ENCODE measurements at places on chromosomes 2 and 18.
A peak's percentile ranks its signal among the peaks of the same experiment; 100 is the strongest.

GRCh38 chr18:75215663-75216062, 5.1 kb downstream of the TSHZ1 start:
- DNase-seq: no peak

GRCh38 chr18:55544014-55544413, 44.0 kb downstream of the TCF4 start:
- DNase-seq: no peak

DNA sequence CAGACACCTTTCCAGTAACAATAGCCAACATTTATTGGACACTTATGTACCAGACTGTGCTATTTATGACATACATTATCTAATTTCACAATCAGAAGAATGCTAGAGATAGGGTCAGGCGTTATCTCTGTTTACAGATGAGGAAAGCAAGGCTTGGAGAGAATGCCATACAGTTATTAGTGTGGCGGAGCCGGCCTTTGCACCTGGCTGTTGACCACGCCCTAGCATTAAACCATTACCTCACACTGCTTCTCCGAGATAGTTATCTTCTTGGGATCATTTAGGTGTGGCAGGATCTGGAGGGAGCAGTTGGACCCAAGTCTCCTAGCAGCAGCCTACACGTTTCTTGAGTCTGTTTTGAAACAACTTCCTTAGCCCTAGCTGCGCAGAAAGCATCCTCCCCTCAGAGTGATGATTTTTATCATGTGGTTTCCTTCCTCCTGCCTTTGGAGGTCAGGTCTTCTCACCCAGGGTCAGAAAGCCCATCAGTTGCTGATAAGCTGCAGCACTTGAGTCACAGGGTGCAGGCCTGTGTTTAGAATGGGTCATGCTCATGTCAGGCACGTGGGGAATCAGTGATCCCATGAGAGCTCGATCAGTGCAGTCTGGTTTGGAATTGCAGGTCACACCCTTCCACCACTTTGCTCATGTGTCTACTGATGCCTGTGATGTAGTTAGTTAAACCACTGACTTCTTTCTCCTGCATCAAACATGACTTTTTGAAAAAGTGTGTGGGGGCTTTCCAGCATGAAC, 118.2 kb downstream of the SPTBN1 start:
- DNase-seq: no peak

GRCh38 chr2:216371721-216372702, at the start of gene MARCHF4:
Gene MARCHF4, minus strand, starts transcription at chr2:216372483. Its CDS starts 2,223 bp downstream, at chr2:216370260.
- peak; percentile 52 for DNase-seq

DNA sequence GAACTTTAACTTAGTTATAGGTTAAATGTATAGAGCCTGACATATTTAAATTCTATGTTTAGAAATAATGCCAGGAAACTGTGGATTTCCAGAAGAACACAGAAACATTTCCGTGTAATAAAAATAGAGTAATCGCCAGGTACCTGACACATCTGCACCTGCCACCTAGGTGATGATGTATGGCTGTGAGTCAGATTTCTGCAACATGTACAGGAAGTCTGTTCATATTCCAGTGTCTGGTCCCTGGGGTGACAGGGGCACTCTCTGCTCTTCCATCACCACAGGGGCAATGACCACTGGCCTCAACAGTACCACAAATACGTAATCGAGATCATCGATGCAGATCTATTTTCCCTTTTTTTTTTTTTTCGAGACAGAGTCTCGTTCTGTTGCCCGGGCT, 101.1 kb upstream of the LPIN2 start:
- no peak for DNase-seq

DNA sequence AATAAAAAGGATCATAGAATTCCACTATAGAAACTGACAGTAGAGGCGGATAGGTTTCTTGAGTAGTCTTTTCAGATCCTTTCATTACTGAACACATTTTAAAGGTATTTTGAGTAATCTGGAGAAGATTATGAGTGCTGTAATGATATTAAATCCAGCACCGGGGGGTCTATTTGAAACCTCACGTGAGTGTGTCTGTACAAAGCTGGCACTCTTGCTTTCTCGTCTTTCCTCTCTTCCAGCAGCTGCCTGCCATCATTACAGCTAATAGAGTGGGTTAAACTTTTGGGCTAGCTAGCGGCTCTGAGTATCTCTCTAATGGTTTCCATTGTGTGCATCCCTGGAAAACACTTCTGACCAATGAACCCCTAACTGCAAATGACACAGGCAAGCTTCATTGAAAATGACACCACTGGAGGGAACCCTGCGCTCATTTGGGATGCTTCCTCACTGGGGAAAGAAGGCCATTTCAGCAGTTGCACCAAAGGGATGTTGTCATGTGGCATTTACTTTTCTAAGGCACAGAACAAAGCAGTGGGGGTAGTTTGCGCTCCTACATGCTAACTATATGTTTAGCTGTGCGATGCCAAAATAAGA, 101.0 kb downstream of the HRH4 start:
- DNase-seq: no peak

GRCh38 chr2:173132531-173132930, 56.9 kb downstream of the MAP3K20 start:
- no peak for DNase-seq

DNA sequence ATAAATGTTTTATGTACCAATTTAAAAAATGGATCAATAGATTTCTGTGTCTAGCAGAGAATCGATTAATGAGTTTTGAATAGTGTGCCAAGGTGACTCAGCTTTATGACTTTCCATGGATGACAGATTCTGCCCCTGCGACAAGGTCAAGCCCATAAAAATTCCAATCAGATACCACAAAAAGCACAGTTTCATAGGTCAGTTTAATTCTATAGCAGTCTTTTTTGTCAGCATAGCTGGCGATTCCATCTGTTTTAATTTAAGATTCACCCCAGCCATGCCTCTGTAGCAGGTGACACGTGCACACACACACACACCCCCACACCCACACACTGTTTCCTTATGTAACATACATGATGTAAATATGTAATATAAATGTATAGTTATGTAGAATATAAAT, 28.9 kb downstream of the RAB31 start:
- no peak for DNase-seq

GRCh38 chr18:77137851-77138250, 5.3 kb upstream of the MBP start:
- no peak for DNase-seq

DNA sequence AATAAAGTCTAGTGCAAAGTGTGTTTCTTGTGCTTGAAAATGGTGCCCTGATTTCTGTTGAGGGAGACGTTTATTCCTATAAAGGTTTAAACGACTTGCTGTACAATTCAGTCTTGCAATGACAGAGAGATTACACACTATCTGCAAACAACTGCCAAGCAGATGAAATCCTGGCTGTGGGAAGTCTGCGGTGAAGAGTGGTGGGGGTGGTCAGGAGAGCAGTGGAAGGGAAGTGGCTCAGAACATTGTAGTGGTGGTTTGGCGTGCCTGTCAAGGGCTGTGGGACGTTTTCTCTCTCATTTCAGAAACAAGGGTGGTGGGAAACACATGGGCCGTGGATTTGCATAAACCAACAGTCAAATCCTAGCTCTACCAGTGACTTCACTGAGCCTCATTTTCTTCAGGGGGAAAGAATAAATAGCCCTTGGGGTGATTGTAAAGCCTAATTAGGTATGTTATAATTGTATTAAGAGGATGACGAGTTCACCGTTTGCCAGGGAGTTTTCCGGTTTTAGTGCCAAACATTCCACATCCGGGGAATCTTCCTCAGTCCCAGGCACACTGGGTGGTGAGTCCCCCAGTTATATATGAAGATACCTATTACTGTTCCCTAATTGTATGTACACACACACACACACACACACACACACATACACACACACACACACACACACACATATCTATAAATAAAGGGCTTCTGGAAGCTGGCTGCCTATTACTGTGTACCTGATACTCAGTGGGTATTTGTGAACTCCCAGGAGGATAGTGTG, 115.0 kb downstream of the SPTBN1 start:
- peak; percentile 93 for DNase-seq

DNA sequence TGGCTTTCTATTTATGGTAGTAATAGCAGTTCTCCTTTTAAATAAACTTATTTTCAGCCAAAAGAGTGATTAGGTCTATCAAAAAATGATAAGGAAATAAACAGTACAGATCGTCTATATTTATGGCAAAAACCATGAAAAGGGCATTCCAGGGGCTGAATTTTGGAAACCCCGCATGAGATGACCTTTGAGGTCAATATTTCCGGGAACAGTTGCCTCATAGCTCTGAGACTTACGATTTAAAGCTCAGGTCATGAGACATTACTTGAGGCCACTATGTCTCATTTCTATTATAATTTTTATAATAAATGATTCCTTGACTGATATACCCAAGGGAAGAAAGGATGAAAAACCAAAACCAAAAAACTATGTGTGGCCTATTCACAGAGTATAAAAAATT, 101.1 kb downstream of the LDLRAD4 start:
- DNase-seq: no peak

GRCh38 chr2:101828257-101828656, 130.8 kb downstream of the MAP4K4 start:
- DNase-seq: no peak

- DNase-seq: no peak
Measured at GRCh38 chr2:241902357-241902991, 32.9 kb downstream of the RTP5 start.

DNA sequence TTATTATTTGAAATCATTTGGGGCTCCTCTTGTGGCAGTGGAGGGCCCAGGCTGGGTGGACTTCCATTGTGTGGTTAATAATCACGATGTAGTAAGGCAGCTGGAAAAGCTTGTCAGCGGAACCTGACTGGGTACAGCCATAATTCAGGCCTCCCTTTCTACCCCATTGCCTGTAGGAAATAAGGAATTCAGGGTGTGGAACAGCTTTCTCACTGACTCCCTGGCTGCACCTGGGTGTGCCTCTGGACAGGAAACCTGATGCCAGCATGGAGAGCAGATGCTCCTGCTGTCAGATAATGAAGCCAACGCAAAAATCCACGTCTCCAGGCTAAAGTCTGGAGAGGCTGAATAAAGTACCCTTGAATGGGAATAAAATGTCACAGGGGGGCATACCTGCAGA, 44.2 kb downstream of the LYPD6B start:
- no peak for DNase-seq

Data from non-pigmented ciliary epithelial cell (primary cell).